ENCODE measurements at places on chromosomes 3 and 15. TPM values are rescaled to one million over a fixed set of nuclear protein-coding genes. Genes with fewer than 3 reads are reported as not detected.

TM4SF18 gene
- total RNA-seq, result 29.7 TPM

TM4SF4 gene
- total RNA-seq, result 30.7 TPM

POTEB2 gene
- total RNA-seq, result not detected

NIT2 gene
- 84.7 TPM for total RNA-seq

DNAH12 gene
- 0.09 TPM for total RNA-seq

STRA6 gene
- 71.8 TPM for total RNA-seq

GOLGA6A gene
- total RNA-seq, result 0.09 TPM

IL16 gene
- total RNA-seq, result 0.02 TPM

GHSR gene
- total RNA-seq, result not detected

CIDEC gene
- total RNA-seq, result 76.8 TPM

LRTM1 gene
- total RNA-seq, result not detected

GRM2 gene
- 0.03 TPM for total RNA-seq

COLQ gene
- 0.25 TPM for total RNA-seq

VGLL4 gene
- 35.0 TPM for total RNA-seq

CLEC3B gene
- not detected for total RNA-seq

Measured in A549 treated with AZD2906 at 1 μM for 4 hours (cell line).